ENCODE measurements at places on chromosomes 16 and 17.

DNA sequence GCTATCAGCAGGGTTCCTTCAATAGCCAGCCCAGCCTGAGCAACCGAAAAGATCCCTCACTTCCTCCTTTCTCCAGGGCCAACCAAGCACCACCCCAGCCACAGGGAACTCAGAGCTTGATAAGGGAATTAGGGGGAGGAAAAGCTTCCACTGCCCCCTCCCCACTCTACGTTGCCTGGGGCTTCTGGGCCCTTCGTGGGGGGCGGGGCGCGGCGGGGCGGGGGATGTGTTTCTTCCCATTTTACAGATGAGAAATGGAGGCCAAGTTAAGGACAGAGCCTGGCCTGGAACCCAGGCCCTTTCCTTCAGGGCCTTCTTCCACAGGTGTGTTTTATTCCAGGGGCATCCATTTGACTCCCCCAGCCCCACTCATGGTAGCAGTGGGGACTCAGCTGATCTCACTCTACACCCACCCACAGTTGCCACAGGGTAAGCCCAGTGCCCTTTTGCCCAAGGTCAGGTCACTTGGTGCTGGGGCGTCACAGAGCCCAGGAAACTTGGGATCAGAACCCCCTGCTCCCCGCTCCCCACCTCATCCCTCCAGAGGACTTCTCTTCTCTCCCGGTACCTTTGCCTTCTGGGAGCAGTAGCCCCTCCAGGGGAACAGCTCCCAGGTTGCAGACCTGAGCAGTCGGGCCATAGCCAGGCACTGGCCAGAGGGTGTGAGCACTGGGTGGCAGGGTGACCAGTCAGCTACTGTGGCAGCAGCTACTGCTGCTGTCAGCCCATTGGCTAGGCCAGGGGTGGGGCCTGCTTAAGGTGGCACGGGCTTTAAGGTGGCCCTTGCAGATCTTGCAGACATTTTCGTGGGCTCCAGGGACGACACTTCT, at the start of gene LDHD:
Gene LDHD, minus strand, starts transcription at position 700 of the 830 bp plus-strand sequence. Its CDS starts 60 bp downstream, at position 640.
- DNase-seq = no peak

DNA sequence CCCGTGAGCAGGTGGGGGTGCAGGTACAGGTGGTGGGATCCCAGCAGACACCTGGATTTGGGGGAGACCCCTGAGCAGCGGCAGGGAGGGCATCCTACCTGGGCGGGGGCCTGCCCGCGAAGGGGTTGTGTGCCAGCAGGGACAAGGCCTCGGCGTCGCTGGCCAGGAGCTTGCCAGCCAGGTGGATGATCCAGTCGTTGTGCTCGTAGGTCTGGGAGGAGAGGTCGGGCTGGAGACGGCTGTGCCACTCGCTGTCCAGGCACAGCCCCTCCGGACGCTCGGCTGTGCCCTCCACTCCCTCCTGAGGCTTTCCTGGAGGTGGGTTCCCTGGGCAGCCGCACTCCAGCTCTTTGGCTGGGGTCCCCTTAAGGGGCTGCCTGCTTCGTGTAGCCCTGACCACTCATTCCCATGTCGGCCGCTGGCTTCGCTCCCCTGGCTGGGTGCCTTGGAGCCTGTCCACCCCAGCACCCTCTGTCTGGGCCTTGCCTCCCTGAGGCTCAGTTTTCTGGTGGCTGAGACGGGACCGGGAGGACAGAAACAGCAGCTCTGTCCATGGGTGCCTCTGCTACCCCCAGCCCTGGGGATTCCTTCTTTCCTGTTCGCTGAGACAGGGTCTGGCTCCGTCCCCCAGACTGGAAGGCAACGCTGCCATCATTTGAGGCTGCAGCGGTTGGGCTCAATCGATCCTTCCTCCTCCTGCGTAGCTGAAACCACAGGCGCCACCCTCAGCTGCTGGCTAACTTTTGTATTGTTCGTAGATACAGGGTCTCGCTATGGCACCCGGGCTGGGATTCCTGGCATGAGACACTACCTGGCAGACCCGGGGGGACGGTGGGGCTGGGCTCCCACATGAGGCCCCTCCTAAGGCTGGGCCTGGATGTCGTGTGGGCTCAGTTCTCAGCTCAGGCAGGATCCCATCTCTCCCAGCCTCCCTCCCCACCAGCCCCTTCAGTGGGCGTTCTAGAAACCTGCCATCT, 68.6 kb upstream of the GNG13 start:
- no peak for DNase-seq

DNA sequence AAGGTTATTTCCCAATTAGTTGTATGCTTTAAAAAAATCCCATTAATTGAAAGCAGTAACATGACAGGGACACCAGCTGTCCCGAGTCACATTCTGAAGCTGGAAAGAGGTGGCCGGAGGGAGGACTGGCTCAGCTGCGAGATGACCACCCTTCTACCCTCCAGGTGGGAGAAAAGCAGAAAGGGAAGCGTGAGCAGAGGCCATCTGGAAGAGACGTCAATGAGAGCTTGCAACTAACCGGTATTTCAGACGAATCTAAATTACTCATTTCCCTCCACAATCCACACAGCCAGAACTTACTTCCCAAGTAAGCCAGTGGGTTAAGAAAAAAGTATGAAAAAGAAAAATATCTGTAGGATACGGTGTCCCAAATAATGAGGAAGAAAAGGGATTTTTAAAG, 28.5 kb upstream of the SLC38A8 start:
- no peak for DNase-seq

DNA sequence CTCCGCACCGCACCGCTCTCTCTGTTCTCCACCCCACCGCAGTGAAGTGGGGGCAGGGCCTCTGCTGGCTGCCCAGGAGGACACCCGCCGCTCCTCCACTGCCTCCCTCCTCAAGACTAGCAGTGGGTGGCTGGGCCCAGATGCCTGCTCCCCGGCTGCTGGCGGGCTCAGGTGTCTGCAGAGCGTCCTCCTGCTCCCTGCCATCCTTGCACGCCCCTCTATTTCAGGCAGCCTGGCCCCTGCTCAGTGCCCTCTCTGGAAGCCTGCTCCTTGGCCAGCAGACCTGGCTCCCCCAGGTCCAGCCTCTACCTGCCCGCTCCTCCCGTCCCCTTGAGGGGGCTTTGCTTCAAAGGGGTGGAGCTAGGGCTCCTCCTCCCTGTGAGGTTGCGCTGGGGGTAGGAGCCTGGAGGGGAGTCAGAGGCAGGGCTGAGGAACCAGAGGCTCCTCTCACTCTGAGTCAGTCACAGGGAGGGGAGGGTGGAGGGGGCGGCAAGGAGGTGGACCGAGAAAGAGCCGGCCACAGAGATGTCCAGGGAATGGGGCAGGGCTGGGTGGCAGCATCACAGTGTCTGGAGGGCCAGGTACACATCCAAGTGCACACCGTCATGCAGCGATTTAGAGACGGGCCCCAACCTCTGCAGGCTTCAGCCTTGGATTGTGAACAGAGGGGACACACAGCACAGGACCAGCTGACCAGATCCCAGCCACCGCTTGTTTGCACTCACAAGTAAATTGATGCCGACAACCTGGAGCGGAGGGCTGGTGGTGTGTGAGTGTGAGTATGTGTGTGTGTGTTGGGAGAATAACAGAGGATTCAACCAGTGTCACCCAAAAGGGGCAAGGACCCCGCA, 9.8 kb upstream of the TMEM92 start:
- no peak for DNase-seq

DNA sequence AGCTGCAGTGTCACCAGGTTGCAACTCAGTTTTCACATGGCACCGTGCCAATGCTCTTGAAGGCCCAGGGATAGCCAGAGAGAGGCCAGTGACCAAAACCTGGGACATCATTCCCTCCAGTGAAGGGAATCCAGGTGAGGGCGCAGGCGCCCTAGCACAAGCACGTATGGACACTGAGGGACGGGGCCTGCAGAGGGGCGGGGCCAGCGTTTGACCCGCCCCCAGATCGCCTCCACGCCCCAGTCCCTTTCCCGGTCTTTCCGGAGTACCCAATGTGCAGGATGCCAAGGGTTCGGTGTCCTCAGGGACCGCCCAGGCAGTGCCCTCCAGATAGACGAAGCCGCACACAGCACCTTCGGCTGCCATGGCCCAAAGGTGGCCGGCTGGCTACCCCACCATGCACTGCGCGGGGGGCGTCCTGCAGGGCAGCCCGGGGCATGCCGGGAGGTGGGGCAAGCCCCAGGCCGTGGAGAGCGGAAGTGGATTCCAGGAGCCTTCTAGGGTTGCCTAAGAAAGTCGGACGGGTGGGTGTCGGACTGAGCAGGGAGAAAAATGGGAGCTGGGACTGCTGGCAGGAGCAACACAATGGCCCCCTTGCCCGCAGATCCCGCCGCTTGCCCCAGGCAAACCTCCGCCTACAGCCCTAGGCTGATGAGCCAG, 4.6 kb downstream of the SLC12A4 start:
- no peak for DNase-seq

DNA sequence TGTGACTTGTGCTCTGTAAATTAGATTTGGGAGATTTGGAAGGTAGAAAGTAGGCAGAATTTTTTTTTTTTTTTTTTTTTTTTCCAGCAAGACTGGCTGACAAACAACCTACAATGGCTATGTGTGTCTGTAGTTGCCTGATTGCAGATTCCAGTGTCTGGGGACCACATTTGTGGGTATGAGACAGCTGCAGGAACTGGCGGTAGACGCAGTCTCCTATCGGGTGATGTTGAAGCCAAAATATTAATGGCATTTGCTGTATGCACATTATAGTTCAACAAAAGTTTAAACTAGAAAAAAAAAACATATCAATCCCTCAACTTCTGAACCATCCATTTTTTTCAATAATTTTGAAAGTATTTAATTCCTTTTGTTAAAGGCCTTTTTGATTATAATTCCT, 665.2 kb downstream of the TOX3 start:
- DNase-seq = no peak

GRCh38 chr16:82601989-82602640, 24.7 kb upstream of the CDH13 start:
- no peak for DNase-seq

DNA sequence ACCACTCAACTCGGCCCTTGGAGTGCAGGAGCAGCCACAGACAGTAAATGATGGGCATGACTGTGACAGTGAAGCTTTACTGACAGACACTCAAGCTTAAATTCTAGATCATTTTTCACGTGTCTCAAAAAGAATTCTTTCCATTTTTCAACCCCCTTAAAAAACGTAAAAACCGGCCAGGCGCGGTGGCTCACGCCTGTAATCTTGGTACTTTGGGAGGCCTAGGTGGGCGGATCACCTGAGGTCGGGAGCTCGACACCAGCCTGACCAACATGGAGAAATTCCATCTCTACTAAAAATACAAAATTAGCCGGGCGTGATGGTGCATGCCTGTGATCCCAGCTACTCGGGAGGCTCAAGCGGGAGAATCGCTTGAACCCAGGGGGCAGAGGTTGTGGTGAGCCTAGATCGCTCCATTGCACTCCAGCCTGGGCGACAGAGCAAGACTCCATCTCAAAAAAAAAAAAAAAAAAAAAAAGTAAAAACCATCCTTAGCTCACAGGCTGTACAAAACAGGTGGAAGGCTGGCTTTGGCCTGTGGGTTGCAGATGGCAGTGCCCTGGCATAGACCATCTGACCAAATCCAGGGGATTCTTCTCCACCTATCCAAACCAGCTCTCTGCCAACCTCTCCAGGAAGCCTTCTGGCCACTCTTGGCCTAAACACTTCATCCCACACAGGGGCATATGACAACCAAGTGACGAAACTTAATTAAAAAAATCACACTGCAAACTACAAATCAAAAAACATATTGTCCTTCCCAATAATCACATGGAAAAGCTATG, 18.3 kb downstream of the TBC1D16 start:
- DNase-seq = no peak

DNA sequence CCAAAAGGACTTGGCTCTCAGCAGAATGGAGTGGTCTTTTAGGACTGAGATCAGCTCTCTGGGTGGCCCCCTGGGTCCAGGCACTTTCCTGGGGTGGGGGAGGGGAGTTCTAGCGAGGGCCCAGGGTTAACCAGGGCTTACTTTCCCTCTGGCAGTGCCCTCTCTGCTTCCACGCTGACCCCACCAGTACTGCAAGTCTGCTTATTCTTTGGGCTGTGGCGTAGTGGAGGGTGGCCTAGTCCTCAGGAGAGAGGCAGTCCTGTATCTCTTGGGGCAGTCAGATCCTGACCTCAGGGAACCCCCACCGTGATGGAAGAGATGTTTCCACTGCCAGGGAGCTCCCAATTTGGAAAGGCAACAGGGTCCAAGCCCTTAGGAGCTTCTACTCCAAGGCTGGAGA, 79.4 kb downstream of the CCDC182 start:
- no peak for DNase-seq

GRCh38 chr17:76053246-76054111, 18.8 kb downstream of the SRP68 start:
- no peak for DNase-seq

DNA sequence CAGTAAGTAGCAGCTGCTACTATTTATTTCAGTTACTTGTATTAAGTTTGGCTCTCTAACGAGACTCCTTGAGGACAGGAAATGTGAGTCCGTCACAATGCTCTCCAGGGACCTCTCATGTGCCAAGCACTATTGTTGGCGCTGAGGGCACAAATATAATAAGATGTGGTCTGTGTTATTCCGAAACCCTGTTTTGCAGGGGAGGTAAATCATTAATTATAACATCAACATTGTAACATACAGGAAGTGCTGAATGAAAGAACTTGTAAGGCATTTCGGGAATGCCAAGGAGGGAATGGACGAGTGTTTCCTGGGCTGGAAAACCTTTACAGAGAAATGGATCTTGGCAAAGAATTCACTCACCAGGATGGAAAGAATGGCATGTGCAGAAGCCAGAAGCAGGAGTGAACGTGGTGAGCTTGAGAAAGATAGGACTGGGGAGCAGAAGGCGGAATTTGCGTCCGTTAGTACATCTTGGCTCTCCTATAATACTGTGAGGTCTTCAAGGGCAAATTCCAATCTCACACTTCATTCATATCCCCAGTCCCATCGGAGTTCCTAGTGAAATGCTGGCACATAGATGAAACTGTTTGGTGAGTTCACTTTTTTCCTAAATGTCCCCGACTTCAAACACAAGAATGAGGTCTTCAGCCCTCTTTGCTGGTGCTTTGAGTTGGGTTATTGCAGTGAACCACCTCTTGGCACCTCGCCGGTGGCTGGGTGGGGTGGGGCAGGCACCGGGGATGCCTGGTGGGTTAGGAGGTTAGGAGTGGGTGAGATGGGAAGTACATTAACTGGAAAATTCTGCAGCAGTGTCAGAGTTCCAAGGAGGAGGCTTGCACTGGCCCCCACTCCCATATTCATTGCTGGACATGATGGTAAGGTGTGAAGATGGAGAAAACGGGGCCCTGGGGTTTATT, 11.5 kb downstream of the TAC4 start:
- DNase-seq = no peak

DNA sequence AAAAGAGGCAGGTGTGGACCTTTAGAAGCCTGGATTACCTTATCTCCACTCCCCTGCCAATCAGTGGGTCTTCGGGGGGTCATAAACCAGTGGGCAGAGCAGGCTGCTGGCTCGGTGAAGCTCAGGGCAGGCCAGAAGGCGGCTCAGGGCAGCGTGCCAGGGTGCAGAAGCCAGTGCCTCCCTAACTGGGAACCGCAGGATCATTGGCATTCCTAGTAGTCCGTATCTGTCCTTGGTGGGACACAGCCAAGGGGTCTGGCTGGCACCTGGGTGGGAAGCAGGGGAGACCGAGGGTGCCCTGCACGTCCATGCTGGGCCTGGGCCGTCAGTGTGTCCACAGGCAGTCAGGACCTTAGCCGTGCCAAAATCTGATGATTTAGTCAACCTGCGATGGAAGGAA, 76.8 kb downstream of the SEC14L1 start:
- no peak for DNase-seq

- DNase-seq = no peak
Measured at GRCh38 chr17:71115669-71115972, 946.3 kb downstream of the KCNJ2 start.

- DNase-seq = no peak
Measured at GRCh38 chr17:64964796-64965195, 45.5 kb upstream of the LRRC37A3 start.
